ENCODE measurements at places on chromosomes 6 and 20.

DNA sequence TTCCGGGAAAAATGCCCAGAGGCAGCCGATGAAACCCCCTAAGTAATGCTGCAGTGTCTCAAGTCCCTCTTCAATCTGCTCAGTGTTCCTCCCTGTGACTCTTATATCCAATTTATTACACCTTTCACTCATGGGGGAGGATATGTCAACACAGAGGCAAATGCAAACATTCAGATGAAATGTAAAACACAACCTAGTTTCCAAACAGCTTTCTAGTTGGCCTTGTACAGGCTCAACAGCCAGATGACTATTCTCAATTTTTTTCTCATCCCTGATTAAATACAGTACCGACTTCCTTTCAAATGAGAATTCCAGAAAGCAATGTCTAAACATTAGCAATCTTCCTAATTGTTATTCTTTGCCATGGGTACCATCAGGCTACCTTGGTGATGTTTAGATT, 65.0 kb downstream of the BLOC1S5 start:
- DNase-seq, result no peak

DNA sequence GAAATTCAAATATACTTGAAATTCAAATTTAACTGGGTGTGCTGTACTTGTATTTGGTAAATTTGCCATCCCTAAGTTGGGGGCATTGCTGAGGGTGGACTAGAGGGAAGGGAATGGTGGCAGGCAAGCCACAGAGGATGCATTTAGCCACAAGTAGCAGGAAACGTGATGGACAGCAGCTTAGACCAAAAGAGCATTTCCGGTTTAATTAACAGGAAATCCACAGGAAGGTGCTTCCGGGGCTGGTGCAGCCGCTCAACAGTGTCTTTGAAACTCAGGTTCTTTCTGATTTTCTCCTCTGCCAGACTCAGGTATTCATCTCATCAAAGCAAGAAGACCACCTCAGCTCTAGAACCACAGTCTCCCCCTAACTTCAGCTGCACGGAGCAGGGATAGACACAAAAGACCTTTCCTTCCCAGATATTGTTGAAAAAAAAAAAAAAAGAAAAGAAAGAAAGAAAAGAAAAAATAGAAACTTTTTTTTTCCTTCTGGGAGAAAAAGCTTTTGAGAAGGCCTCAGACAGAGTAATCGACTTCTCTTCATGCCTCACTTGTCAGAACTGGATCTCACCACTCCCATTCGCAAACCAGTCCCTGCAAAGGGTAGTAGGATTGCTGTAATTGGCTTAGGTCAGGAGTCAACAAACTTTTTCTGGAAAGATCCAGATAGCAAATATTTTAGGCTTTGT, 8.0 kb upstream of the BCAS1 start:
- no peak for DNase-seq

DNA sequence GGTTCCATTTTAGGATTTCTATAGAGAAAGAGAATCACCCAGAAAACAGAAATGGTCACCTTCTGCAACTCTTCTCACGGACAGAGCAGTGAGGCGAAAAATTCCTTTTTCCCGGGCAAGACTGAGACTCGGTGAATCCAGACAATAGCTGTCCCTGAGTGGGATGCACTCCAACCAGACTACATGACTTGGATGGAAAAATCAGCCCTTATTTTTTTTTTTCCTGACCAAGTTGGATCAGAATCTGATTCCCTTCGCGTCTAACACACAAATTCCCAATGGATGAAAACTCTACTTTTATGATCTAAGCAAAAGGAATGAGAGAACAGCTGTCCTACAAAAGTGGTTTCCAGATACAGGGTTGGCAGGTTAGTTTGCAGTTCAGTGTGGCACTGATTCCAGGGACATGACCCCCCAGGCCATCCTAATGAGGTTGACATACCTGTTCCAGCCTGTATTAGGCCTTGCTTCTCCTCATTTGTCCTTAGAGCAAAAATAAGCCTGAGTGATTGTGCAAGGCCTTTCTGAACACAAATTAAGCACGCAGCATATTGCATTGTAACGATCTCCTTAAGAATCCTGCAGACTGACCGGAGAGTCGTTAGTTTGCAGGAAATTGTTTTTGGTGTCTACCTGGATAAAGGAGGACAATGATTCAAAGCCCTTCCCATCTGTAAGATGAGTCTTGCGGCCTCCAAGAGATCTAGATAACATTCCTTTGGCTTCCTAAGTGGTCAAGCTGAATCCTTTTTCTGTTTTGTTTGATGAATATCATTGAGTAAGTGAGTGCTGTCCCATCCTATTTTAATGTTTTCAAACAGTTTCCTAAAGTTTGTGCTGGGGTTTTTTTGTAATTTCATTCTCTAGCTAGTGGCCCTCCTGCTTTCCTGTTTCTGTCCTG, 1.5 kb upstream of the NEDD9 start:
- DNase-seq, result no peak

- DNase-seq, result no peak
These were observed 235.4 kb downstream of the BTBD9 start for GRCh38 chr6:38404355-38404754.

GRCh38 chr6:151380848-151381205, 10.5 kb downstream of the ZBTB2 start:
- DNase-seq, result no peak

GRCh38 chr6:16704401-16705045, 56.7 kb downstream of the ATXN1 start:
- DNase-seq, result peak; percentile 50

DNA sequence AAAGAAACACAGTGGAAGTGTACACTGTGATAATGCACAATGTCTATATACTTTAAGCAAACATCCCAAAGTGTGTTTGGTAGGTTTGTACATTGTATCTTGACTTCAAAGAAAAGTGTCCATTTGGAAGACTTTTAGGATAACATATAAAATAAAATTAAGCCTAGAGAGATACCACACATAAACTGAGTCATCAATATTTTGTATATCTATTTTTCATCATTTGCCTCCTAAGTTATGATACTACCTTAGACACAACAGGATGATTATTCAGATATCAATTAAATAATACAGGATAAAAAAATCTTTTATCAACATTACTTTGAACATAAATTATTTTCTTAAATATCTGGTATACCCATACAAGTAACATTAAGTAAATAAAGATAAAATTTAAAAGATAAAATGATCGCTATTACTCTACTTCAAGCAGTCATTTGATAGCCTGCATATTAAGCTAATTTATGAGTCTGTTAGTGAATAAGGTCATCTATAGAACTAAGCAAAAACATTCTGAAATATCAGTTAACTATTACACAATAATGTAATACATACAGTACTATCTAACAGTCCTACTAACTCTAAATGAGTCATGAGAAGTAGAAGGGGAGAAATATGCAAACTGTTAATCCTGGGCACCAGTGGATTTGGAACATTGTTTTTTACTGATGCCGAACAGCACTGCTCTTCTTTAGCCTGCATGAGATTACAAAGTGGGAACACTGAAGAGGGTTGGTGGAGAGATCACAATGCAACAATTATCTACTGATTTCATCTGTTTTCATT, 158.4 kb upstream of the SIM1 start:
- no peak for DNase-seq

GRCh38 chr20:20181322-20181721, 129.0 kb downstream of the CFAP61 start:
- DNase-seq, result no peak

DNA sequence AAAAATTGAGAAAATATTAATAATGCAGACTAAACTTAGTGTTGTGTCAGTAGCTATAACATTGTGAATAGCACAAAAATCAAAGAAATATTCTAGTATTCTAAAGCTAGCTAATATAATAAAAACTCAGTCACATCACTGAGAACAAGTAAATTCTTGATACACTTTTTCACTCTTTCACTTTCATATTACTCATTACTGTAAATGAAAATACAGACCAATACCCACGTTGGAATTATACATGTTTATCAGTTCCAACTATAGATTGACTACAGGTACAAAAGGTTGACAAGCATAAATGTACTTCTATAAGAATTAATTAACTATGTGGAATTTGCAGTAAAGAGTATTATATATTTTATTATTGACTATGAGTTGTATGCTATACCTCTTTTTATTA, 1043.4 kb upstream of the FLRT3 start:
- DNase-seq, result no peak

DNA sequence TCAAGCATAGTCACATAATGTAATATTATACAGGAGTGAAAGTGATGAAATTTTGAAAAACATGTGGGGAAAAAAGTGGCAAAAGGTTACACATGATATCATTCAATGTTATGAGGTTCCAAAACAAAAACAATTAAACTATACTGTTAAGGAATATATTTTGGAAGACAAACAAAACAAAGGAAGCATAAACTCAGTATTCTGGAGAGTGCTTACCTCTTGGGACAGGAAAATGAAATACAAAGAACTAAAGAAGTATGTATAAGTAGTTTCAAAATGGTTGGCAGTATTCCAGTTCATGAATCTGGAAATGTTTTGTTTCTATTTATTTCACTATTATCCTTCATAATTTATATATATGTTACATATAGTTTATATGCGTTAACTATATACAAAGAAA, 213.5 kb downstream of the MOXD1 start:
- no peak for DNase-seq

- no peak for DNase-seq
These were observed 301.2 kb upstream of the SGK1 start for GRCh38 chr6:134619077-134619476.

- DNase-seq, result no peak
These were observed 372.5 kb downstream of the ZFAND3 start for GRCh38 chr6:38192011-38192410.

DNA sequence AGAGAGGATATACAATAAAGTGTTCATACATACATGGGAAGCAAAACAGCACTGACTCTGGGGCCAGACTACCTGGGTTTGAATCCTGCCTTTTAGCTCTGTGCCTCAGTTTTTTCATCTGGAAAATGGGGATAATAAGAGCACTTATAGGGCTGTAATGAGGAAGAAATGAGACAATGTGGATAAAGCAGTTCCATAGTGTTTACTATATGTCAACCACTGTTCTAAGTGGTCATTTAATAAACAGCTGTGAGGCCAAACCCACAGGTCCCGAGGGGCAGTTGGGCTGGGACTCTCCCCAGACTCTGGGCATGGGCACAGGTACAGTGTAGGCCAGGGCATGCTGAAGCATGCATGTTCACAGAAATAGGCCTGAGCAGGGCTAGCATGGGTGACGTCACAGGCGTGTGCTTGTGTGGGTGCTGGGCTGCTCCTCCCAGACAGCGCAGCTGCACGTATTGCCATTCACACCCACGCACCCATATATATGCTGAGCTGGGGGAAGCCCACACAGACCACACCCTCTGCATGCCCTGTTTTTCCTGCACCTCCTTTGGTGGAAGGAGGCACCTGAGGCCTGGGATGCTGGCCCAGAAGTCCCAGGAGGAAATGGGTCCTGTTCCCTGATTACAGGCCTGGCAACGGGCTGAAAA, 3.5 kb upstream of the PLCG1 start:
- no peak for DNase-seq

- DNase-seq, result no peak
These were observed 50.8 kb upstream of the MYLIP start for GRCh38 chr6:16078064-16078463.

DNA sequence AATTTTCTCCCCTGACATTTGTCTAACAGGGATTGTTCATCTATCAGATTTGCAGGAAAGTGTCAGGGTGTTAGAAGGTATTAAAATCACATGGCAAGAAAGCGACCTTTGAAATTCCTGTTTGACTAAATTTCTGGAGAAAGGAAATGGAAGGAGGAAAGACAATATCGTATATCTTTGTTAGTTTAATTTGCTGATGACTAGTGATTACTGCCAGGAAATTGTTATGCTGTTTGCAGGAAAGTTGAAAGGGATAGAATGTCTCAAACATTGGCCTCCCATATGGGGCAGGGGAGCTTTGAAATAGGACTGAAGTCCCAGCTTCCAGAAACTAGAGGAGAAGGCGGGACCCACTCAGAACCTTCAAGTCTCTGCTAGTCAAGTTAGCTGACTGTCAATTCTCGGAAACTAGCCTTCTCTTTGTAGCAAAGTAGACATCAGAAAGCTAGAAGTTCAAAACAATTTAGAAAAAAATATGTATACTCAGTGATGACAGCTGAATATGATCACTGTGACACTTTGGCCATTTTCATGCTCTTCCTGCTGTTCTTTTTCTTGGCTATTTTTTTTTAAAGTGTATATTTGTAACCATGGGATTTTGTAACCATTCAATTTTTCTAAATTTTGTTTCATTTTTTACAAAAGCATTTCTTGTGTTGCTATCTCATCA, 53.4 kb upstream of the RALGAPA2 start:
- no peak for DNase-seq

GRCh38 chr6:158758451-158758860, 60.7 kb downstream of the EZR start:
- DNase-seq, result no peak

GRCh38 chr20:18066421-18067333, 9.0 kb upstream of the OVOL2 start:
- DNase-seq, result no peak

DNA sequence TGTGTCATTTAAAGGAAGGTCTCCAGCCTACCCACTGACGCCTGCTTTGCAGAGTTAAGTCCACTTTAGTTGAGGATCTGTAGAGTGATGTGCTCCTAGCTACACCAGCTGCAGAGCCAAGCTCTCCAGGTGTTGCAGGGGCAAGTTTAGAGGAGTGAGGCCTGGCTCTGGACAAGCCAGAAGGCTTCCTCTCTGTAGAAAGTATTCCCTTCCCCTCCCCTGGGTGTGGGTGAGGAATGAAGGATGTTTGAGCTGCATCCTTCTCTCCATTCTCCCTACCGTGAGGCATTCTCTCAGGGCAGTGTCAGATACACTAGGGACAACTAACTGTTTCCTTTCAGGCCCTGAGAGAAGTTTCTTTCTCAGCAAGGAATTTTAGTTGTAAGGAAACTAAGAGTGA, 66.5 kb downstream of the ELOVL5 start:
- no peak for DNase-seq

DNA sequence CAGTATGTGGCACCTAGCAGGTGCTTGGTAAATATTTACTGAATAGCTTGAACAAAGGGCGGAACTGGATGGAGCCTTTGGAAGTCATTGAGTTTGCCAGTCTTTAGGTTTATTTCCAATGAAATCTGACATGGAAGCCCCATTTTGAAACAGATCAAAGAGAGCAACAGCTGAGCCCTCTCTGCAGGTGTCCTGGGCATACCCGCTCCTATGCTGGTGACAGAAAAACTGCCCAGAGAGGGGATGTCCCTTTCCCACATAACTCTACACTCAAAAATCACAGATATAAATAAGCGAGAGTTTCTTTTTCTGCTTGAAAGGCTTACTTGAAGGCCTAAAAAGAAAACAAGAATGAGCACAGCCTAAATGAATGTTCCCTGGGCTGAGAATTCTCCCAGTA, 53.0 kb upstream of the RALY start:
- no peak for DNase-seq

DNA sequence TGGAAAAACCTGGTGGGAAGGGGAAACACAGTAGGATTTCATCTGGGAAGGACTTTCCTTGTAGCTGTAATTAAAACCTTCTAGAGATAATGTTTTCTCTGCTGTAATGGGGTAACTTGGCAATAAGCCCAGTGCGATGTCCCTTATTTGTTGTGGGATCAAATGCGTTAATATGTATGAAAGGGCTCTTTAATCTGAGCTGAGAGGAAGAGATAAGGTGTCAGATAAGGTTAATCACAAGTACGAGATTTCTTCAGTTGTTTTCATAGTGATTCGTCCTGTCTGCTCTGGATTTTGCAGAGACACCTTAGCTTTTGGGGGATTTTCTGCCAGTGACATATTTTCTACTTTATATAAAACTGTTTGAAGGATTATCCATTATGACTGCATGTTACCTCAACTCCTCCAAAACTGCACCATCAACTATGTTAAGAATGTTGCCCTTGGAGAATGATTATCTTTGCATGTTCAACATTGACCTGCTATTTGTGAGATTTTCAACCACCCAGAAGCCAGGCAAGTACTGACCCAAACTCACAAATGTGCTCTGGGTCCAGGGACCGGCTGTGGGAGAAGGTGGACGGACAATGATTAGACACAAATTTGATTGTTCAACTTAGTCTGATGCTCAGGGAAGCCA, 21.2 kb upstream of the ELOVL5 start:
- DNase-seq, result no peak

All from stimulated activated CD8-positive, alpha-beta memory T cell treated with anti-CD3 and anti-CD28 coated beads, Interleukin-2, amount 100 ng/mL, for 48 hours (primary cell).